ENCODE measurements at places on chromosomes 2 and 18.

- no peak for DNase-seq
These were observed at the start of gene CHRNA1 for GRCh38 chr2:174764280-174765255. CHRNA1 (minus strand) TSS chr2:174764472; CDS start chr2:174764394, 78 bp downstream.

DNA sequence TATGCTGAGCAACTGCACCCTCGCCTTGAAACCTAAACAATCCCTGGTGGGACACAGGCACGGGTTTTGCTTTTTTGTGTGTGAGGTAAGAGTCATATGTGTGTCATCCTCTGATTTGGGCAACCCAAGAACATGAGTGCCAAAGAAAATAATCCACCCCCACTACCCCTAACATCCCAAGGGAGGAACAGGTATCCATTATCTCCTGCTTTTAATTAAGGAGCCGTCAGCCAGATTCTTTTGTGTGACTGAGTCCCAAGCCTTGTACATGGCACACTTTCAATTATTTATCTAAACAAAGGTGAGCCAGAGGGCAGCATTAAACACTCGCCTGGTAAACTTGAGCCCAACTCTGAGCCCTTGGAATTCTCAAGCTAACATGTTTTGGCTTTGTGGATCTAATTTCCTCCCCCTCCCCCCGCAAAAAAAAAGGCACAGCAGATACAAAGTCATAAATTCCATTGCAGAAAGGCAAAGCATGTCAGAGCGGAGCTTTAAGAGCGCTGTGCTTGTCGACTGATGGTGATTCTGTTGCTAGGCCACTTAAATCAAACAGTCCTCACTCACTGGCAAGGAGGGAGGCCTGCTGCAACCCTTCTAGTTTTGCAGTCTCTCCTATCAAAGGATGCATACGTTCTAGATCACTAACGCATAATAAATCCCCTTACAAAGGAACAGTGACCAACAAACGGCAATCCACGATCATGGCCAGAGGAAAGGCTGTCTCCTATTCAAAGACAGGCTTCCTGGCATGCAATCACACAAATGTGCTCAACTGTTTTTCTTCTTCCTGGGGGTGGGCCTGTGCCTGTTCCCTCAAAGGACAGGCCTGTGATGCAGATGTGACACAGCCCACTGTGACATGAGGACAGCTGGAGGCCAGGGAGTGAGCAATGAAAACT, 143.5 kb upstream of the LMAN1 start:
- DNase-seq: no peak

DNA sequence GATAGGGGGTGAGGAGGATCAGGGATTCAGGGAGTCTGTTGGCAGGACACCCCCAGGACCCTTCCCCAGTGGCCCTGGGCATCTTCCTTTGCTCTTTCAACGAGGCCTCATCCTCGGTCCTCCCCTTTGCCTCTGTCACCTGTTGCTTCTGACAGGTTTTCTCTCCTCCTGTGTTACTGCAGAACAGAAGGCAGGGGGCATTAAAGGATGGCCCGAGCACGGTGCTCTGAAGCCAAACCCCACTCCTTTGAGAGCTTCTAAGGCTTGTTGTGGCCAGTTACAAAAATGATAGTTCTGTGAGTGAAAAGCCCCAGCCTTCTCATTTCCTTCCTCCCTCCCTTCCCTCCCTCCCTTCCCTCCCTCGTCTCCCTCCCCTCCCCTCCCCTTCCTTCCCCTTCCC, 82.5 kb downstream of the THNSL2 start:
- no peak for DNase-seq

DNA sequence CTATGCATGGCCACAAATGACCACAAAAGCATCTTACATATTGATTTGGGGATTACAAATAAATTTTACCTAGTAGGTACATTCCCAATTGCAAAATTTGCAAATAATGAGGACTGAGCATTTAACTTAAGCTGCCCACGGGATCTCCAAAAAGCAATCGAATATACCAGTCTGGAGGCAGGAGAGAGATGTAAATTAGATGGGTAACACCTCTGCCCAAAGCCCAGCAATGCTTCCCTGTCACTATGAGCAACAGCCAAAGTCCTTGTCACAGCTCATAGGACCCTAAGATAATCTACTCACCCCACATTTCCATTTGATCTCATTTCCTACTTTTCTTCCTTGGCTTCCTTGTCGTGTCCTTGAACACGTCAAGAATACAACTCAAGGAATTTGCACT, 172.2 kb downstream of the SUCLG1 start:
- no peak for DNase-seq

DNA sequence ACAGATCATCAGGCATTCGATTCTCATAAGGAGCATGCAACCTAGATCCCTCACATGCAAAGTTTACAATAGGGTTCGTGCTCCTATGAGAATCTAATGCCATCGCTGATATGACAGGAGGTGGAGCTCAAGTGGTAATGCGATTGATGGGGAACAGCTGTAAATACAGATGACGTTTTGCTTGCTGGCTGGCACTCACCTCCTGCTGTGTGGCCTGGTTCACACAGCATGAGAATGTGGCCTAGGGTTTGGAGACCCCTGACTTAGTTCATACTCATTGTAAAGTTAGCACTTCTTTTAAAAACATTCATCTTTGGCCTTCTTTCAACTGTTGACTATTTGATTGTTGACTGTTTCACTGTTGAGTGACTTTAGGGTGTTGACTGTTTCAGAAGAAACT, 8.7 kb upstream of the CHMP1B start:
- no peak for DNase-seq

DNA sequence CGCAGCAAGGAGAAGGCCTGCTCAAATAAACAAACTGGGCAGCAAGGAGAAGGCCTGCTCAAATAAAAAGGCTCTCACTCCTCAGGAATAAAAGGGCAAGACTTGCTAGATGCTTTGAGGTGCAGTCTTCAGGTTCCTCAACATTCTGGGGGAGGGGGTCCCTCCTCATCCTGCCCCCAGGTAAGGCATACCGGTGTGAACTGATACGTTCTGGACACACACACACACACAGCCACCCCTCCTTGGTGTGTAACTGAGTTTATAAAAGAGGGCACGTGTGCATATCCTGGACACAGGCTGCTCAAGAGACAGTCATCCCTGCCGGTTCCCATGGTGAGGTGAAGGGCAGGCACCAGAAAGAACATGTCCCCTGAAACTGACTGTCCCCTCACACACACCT, 4.5 kb downstream of the TEX261 start:
- no peak for DNase-seq

GRCh38 chr2:39266139-39266805, 22.5 kb upstream of the CDKL4 start:
- no peak for DNase-seq

GRCh38 chr2:26801328-26801727, 15.5 kb downstream of the CENPA start:
- DNase-seq: no peak

DNA sequence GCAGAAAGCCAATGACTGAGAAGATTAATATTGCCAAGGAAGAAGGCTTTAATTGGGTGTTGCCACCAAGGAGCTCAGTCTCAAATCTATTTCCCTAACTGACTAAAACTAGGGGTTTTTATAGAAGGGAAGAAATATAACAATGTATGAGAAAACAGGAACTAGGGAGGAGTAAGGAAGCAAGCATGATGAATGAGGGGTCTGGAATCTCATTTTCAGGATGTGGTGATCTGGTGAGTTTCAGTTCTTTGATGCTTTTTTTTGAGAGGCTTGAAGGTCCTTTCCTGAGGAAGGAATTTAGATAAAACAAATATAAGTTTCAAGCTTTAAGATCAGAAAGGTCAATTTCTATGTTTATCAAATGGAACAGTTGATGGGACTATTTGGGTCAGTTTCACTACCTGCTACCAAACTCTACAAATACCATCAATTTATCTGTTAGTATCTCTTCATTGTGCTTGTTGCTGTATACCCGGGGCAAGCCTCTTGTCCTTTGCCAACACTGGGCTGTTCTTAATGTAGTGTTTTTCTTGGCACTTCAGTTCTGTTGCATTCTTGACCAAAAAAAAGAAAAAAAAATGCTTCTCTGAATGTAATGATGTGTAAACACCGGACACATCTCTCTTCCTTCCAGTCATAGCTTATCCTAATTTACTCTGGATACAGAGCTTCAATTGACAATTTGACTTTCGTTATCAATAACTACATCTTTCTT, 357.0 kb downstream of the GALNT13 start:
- no peak for DNase-seq

- DNase-seq: no peak
These were observed 74.8 kb downstream of the VAPA start for GRCh38 chr18:9988665-9989064.

GRCh38 chr2:197914778-197915177, 110.4 kb downstream of the PLCL1 start:
- no peak for DNase-seq

GRCh38 chr2:201057715-201058248, 13.7 kb downstream of the HYCC2 start:
- no peak for DNase-seq

DNA sequence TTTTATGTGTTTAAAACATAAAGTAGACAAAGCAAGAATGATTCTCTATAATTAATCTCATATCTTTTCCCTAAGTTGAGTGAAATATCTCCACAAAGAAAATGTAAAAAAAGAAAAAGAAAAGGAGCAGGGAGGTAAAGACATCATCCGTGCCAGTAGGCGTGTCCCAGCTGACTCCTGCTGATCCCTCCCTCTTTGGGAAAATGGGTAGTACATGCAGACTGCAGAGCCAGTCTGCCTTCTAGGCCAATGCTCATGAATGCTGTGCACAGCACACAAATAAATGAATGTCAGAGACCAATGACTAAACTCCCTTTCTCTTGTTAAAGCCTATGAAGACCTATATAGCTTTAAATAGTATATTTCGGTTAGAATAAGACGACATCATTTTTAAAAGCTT, 64.7 kb downstream of the RAPH1 start:
- DNase-seq: peak; percentile 27
